ENCODE measurements at places on chromosomes 13 and 19.

- DNase-seq: no peak
Measured at GRCh38 chr19:3942790-3943409, 10.0 kb downstream of the NMRK2 start.

DNA sequence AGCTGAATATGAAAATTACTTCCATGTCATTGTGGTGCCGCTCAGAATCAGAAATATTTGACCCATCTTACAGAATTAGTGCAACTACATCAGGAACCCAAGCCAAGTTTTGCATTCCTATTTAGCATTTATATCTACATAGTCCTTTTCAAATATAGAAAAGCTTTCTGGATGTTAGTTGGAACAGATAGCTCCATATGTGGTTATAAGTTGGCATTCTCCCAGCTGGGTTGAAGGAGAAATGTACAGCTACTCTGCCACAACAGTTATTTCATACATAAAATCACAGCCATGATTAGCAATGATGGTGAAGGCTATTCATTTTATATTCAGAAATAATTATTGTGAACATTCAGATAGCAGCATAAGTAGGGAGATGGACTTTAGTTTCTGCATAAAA lies 28.2 kb downstream of the HPN start:
- DNase-seq: no peak

GRCh38 chr13:39282400-39282972 lies 244.2 kb downstream of the NHLRC3 start:
- no peak for DNase-seq

DNA sequence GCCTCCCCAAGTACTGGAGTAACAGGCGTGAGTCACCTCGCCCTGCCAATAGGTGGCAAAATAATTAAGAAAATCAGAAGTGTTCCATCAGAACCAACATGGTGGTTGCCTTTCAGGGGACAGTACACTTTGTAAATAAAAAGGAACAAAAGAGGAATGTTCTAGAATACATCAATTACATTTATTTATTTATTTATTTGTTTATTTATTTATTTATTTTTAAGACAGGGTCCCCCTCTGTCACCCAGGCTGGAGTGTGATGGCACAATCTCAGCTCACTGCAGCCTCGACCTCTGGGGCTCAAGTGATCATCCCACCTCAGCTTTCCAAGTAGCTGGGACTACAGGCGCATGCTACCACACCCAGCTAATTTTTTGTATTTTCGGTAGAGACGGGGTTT lies 12.9 kb upstream of the TYROBP start:
- no peak for DNase-seq

- DNase-seq: no peak
Measured at GRCh38 chr13:75901501-75901900, 265.4 kb downstream of the LMO7 start.

- DNase-seq: no peak
Measured at GRCh38 chr19:11420429-11421370, 1.6 kb upstream of the RGL3 start.

DNA sequence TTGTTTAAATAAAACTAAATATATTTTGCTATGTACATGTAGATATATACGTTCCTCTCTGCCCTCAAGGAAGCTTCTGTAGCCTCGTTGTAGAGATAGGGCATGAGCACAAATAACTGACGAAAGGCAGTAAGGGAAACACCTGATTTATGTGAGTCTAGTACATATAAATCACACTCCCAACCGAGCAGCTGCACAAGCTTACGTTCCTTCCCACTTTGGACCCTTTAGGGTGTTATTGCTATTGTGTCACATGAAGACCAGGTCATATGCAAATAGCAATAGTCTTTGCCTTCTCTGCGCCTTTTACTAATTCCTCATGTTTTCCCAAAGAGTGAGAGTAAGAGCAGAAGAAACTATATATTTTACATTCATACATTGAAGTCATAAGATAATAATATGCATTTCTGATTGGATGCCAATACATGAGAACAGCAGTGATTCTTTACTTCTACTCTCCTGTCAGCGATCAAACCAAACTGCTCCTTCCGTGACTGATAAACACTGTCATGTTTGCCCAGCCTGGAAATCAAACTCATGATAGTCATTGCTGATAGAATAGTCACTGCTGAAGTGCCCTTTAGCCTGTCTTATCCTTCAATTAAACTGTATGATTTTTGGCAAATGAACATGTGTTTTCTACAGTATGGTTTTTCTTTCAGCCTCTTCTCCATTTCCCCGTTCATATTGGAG lies 127.2 kb upstream of the MAB21L1 start:
- no peak for DNase-seq

DNA sequence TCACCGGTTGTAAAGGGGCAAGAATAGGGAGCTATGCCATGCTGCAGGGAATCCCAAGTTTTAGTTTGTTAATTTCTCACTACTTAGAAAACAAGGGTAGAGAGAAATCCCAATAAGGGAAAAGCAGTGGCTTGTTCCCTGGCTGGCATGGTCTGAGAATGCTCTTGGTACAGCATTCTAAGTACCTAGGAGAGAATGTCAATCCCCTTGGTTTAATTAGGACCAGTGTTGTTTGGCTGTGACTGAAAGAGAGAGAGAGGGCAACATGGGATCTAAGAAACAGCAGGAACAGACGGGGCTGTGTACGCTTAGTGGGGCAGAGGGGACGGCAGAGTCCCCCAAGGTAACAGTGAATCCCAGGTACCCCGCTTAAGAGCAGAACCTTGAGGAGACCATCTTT lies 228.8 kb downstream of the PCDH9 start:
- DNase-seq: no peak

GRCh38 chr13:53068585-53069520 lies 40.2 kb downstream of the OLFM4 start:
- no peak for DNase-seq

- no peak for DNase-seq
Measured at GRCh38 chr13:44389876-44390275, 16.3 kb downstream of the SERP2 start.

Data from mesothelial cell of epicardium (in vitro differentiated cells).